Thyroid gland (tissue), 4 donors: ENCODE measurements at places on chromosomes 11 and 22. TPM values are rescaled to one million over a fixed set of nuclear protein-coding genes. Genes with fewer than 3 reads are reported as not detected.

DNA sequence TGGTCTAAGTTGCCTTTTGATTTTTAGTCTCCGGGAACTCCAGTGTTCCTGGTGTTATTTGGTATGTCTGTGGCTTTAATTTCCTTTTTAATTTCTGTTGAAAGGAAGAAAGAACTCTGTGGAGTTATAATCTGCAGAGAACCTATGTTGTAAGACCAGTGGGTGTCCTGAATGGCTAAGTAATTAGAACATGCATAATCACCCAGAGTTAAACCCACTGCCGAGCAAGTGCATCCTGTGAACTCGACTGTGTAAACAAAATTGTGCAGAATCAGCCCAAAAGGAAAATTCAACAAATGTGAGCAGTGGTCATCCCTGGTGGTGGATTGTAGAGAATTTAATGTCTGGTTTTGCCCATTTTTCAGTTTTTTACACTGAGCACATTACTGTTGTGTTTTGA lies 162.5 kb downstream of the COMMD9 start:
- no peak overlapping the region for H3K4me3 ChIP-seq
- H3K4me1 ChIP-seq, result no peaks in the 10 kb centered on the region
- H3K36me3 ChIP-seq, result no peaks in the 10 kb centered on the region
- no peak overlapping the region for H3K27ac ChIP-seq
- DNase-seq, result no peak

GRCh38 chr11:1706634-1707400 lies 9.8 kb downstream of the KRTAP5-6 start:
- H3K4me1 ChIP-seq, result no peaks in the 10 kb centered on the region
- H3K27ac ChIP-seq, result no peak overlapping the region
- H3K4me3 ChIP-seq, result no peak overlapping the region
- no peaks in the 10 kb centered on the region for H3K27me3 ChIP-seq
- DNase-seq, result no peak
- H3K36me3 ChIP-seq, result no peaks in the 10 kb centered on the region

The HIC2 gene
- 7.7 TPM for total RNA-seq

DNA sequence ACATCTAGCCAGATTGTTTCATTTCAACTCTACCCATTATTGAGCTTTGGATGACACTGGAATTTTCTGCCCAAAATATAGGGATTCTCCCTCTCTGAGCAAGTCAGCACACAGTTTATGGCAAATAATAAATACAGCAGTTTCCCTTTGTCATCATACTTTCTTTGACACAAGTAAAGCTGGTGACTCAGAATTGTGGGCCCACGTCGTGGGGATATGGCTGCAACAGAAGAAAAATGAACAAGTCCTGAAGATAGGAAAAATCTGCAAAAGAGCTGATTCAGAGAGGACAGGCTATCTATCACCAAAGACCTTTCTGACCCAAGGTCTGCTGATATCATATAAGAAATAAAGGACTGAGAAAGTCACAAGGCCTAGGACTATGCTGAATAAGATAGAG lies 236.3 kb upstream of the ZC3H12C start:
- no peak overlapping the region for H3K4me3 ChIP-seq
- H3K36me3 ChIP-seq, result no peaks in the 10 kb centered on the region
- H3K27ac ChIP-seq, result no peak overlapping the region
- DNase-seq, result no peak

DNA sequence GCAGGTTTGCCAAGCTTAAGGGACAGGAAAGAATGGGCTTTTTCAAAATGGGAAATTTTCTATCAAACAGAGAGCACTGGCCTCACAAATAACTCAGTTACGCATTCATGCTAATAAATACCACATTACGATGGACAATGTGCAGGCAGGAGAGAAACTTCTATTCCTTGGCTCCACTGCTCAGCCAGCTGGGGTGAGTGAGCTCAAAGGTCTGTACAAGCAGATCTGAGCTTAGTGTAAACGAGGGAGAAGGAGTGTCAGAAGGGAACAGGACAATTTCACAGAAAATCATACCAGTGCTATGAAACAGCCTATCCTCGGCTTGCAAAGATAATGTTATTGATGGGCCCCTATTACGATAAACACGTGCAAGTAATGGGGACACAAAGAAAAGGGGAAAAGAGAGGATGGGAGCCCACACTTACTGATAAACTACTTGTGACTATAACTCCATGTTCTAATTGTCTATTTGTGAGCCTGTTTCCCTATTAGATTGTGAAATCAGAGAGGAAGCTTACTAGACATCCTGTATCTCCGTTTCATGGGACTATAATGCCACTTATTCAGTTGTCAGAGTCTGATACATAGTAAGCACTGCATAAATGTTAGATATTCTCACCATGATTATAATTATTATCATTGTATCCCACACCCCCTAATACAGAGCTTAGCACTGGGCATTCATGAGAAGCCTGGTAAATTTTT lies 46.3 kb downstream of the AMOTL1 start:
- H3K4me1 ChIP-seq, result peaks cover 23% of the 10 kb centered on the region
- H3K4me3 ChIP-seq, result no peak overlapping the region
- no peak overlapping the region for H3K27ac ChIP-seq
- no peaks in the 10 kb centered on the region for H3K27me3 ChIP-seq
- peaks cover 7% of the 10 kb centered on the region for H3K36me3 ChIP-seq
- no peak for DNase-seq

The PATE4 gene
- not detected for total RNA-seq

- H3K36me3 ChIP-seq, result no peaks in the 10 kb centered on the region
- DNase-seq, result no peak
- peaks cover 5% of the 10 kb centered on the region for H3K4me1 ChIP-seq
- no peak overlapping the region for H3K4me3 ChIP-seq
Observed at GRCh38 chr22:42353883-42354727, 78.1 kb downstream of the NFAM1 start.

GRCh38 chr11:36693139-36693843 lies 95.3 kb upstream of the RAG2 start:
- DNase-seq, result no peak
- no peak overlapping the region for H3K27ac ChIP-seq
- no peaks in the 10 kb centered on the region for H3K4me1 ChIP-seq
- no peaks in the 10 kb centered on the region for H3K27me3 ChIP-seq
